ENCODE measurements at places on chromosomes 7 and 10.

- no peak for DNase-seq
Measured at GRCh38 chr7:155571581-155572345, 25.4 kb upstream of the CNPY1 start.

- DNase-seq = no peak
Measured at GRCh38 chr10:21512573-21513404, 12.7 kb downstream of the SKIDA1 start.

GRCh38 chr10:50426485-50426884 lies 175.2 kb upstream of the ASAH2 start:
- no peak for DNase-seq

DNA sequence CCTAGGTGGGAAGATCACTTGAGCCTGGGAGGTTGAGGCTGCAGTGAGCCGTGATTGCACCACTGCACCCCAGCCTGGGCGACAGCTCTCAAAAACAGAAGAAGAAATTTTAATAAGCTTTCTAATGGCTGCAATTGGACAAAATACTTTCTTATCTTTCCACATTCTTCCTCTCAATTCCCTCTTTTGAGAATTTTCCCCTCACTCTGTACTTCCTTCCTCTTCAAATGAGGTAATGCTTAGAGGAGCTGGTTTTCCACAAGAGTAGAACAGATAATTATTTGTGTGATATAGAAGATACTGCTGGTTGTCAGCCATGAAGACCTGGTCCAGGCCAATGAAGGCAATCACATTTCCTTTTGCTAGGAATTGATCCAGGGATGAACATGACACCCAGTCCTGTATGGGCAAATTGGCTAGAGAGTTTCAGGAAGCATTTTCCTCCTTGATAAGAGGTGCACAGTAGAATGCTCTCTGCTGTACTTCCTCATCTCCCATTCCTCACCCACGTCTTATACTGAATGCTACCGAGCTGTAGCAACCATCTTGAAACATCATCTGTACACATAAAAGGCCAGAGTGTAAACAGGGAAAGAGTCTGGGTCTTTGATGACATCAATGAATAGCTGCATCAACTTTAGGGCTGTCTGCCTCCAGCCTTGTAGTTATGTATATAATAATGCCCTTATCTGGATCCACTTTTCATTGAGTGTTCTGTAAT lies 103.9 kb downstream of the CDK6 start:
- no peak for DNase-seq

- peak; percentile 69 for DNase-seq
Measured at GRCh38 chr10:96587264-96588059, 650 bp upstream of the TM9SF3 start.

- no peak for DNase-seq
Measured at GRCh38 chr7:94440451-94441039, 45.9 kb downstream of the COL1A2 start.

DNA sequence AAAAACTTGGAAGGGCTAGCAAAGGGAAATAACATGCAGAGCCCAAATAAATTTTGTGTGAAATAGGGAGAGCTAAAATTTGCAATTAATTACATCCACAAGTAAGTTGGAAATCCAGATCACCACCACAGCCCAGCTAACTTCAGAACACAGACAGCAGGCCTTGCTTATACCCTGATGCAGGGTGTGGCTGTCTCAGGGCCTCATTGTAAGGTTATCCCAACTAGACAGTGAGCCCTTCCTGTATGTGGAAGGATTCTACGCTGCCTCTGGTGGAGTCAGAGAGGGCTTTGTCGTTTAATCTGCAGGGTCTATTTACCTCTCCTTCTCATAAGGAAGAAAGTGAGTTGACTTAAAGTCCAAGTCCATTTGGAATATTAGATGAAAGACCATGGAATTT lies 181.0 kb upstream of the TCF7L2 start:
- DNase-seq = no peak

GRCh38 chr7:135798095-135798494 lies 49.5 kb upstream of the FAM180A start:
- no peak for DNase-seq

DNA sequence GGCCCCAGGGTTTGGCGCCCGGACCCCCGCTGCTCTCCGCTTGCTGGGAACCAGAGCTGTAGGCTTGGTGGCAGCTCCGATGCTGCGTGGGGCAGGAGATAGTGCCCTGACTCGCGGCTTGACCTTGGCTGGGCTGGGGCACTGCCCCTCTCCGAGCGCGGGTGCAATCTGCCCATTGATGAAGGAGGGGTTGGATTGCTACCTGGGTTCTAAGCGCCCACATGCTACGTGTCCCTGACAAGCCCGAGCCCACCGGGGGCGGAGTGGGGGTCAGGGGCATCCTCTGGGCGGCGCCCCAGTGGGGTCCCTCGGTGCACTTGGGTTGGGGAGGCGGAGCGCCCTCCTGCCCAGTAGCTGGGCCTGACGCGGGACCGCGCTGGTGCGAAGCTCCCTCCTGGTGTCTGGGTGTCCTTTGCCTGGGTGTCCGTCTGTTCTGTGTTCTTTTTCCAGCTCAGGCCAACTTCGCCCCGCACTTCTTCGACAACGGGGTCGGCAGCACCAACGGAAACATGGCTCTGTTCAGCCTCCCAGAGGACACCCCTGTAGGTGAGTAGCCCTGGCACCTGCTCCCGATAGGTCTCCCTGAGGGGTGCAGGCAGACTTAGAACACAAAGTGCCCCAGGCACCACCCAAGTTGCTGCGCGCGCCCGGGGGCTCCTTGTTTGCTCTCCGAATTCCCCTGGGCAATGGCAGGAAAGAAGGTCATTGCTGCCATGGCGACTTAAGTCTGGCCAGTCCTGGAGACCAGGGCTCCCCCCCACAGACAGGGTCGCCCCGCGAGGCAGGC lies 900 bp downstream of the CDHR1 start:
- no peak for DNase-seq

DNA sequence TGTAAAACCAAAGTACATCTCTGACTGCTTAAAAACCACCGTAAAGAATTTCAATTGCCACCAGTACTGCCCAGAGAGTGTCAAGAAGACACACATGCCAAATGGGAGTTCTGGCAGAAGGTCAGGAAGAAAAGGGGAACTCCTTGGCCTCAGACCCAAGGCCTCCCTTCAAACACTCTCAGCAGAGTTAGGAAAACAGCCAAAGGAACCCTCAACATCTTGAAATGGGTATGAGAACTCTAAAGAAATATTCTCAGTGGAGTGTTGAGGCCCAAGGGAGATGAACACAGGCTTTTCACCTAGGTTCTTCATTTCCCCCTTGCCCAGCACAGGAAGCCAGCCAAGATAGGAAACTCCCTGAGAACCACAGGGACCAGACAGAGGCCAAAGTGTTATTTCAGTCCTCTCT lies 96.1 kb upstream of the ASAH2 start:
- no peak for DNase-seq

DNA sequence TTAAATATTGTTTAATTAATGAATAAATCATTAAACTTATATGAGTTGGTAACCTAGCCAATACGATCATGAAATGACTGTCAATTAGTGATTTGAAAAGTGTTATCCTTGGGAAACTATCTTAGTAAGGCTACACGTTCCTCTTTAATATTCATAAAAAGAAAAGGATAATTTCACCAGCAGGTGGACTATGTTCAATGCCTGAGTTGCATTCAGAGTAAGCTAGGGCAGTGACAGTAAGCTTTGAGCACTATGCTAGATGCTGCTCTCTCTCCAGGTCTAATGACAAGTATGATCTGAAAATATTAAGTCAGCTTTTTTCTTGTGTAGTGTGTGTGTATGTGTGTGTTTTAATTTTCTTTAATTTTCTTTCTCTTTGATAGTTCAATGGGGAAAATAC lies 486.3 kb upstream of the PCDH15 start:
- no peak for DNase-seq

GRCh38 chr10:43172645-43173044 lies 34.4 kb downstream of the CSGALNACT2 start:
- no peak for DNase-seq

GRCh38 chr10:75662715-75663114 lies 231.3 kb downstream of the LRMDA start:
- DNase-seq = no peak

GRCh38 chr10:18439601-18440000 lies 211.8 kb downstream of the NSUN6 start:
- DNase-seq = no peak

- no peak for DNase-seq
Measured at GRCh38 chr10:13848520-13849445, 262.0 kb downstream of the PRPF18 start.

GRCh38 chr7:93551063-93551895 lies 23.2 kb downstream of the CALCR start:
- DNase-seq = no peak

- no peak for DNase-seq
Measured at GRCh38 chr7:37218956-37219355, 229.7 kb downstream of the ELMO1 start.

- no peak for DNase-seq
Measured at GRCh38 chr10:48495282-48496045, 109.4 kb downstream of the ARHGAP22 start.

GRCh38 chr10:128448796-128449195 lies 322.6 kb upstream of the MKI67 start:
- DNase-seq = no peak

DNA sequence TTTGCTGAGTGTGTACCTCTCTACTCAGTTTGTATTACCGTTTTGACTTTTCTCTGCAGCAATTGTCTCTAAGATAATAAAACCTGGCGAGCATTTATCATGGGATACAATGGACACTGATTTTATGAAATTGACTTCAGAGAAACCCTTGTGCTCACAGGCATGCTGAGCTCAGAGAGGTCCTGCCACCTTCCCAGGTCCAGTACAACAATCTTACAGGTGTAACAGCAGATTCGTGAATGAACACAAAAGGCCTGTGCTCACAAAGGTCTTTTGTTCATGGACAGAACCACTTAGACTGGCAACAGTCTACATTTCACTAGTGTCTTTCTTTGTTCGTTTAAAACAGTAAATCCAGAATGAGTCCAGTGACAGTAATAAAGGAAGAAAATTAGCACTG lies 43.2 kb downstream of the HECW1 start:
- DNase-seq = no peak

DNA sequence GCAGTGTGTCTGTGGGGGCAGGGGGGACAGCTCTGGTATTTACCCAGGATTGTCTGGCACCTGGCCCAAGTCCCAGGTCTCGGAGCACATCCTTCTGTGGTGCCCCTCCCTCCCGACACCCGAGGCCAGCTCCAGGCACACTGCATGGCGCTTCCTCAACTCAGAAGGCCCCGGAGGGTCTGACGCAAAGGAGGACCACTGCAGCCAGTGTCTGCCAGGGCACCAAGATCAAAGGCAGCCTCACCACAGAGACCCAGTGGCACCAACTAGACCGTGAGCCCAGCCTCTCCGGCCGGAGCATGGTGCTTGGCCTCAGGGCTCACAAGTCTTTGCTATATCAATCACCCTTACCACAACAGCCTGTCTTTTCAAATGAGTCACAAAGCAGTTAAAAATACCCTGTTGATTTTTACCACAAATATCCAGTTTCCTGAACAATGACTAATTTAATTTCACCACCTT lies 99.3 kb upstream of the DDC start:
- peak; percentile 91 for DNase-seq

- DNase-seq = no peak
Measured at GRCh38 chr10:108307925-108308312, 1143.4 kb upstream of the SORCS1 start.

DNA sequence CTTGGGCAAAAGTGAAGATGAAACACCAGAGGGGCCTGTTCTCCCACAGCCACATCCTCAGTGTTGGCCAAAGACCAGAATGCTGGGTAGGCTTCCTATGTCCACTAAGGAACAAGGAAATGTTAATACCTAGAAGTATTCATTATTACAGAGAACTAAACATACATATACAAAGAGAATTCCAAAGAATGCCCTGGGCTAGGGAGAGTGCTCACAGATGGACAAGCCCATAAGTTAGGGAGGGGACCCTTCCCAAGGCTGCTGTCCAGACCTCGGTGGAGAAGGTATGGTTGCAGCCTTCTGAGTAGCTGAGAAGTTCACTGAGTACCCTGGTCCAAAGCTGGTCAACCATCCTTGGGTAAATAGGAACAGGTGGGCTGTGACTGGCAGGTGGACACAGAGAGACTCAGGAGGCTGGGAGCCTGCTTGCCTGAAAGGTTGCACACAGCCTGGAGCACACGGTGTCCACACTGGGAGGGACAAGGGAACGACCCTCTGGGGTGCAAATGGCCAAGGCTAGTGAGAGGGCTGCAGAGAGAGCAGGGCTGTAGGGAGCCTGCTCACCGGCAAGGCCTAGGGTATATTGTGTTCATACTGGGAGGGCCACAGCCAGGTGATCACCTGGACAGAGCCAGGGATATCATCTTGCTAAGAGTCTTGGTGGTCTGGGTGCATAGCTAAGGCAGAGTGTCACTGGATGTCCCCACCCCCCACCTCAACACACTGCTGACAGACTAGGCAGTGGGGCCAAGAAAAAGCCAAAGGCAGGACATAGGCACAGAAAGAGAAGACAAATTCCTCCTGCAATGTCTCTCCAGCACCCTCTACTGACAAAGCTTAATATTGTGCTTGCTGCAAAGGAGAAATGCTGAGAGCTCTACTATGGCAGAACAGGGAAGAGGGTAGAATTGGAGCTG lies 40.3 kb downstream of the CPVL start:
- no peak for DNase-seq

GRCh38 chr10:89869180-89869579 lies 167.8 kb downstream of the KIF20B start:
- no peak for DNase-seq

GRCh38 chr10:21935439-21936023 lies 68.0 kb downstream of the DNAJC1 start:
- no peak for DNase-seq

DNA sequence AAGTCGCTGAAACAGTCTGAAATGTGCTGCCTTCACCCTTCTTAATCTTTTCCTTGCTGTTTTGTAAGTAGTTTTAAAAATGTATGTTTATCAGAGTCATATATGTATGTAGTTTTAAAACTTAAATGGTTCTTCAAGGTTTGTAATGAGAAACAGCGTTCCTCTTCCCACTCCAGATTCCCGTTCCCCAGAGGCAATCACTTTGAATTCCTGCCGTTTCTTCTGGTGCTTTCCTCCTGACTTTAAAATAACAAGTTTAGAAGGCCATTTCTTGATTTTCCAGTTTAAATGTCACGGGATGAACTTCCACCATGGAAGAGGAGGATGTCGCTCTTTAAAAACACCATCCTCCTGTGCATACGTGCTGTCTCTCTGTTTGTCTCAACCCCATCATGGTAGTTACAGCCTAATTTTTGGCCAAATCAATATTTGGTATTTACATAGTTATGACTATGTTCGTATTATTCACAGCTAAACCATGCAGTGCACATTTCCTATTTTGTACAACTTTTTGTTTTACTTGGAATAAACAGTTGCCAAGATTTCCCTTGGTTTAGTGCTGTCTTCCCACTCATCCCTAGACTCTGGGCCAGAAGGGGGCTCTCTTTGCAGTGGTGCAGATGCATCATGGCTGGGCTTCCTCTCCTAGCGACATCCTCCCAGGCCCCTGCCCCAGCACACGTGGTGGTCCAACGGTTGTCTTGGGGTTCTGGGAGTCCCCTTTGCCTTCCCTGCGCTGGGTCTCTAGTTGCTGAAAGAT lies 151.4 kb downstream of the PTPN20 start:
- DNase-seq = no peak

GRCh38 chr7:78220754-78221153 lies 422.2 kb downstream of the PHTF2 start:
- no peak for DNase-seq

GRCh38 chr7:90579181-90579688 lies 16.9 kb upstream of the CDK14 start:
- peak; percentile 56 for DNase-seq

Measured in RWPE1 (cell line).